ENCODE measurements at places on chromosomes 6 and 20. TPM values are rescaled to one million over a fixed set of nuclear protein-coding genes. Genes with fewer than 3 reads are reported as not detected.

Gene XKR7
- not detected for total RNA-seq

Gene HCK
- not detected for total RNA-seq

Gene TAAR5
- not detected for total RNA-seq

Gene SGK2
- 0.22 TPM for total RNA-seq

Gene AIF1
- total RNA-seq: not detected

Gene RIPK1
- 28.2 TPM for total RNA-seq

Gene ZBP1
- not detected for total RNA-seq

Gene HAO1
- not detected for total RNA-seq

Gene CRISP2
- not detected for total RNA-seq

Gene HCRTR2
- not detected for total RNA-seq

Gene TAAR9
- total RNA-seq: not detected

Gene DLK2
- 0.57 TPM for total RNA-seq

Gene IDH3B
- 98.4 TPM for total RNA-seq

Gene CDC25B
- total RNA-seq: 92.6 TPM

Gene TRIM31
- not detected for total RNA-seq

Gene OPRM1
- total RNA-seq: not detected

Gene BTNL2
- total RNA-seq: not detected

Gene SLC35F1
- total RNA-seq: under 0.01 TPM

Gene PROKR2
- total RNA-seq: not detected

Gene ID4
- total RNA-seq: 1.5 TPM

Gene RAD21L1
- total RNA-seq: 0.66 TPM

Gene FAM83C
- not detected for total RNA-seq

Gene SLC35B2
- total RNA-seq: 116 TPM

Gene COL11A2
- total RNA-seq: 0.22 TPM

Gene ECT2L
- total RNA-seq: not detected

Gene GABRR2
- 0.14 TPM for total RNA-seq

Gene PPP1R3G
- 1.0 TPM for total RNA-seq
